ENCODE measurements at places on chromosomes 16 and 17.

DNA sequence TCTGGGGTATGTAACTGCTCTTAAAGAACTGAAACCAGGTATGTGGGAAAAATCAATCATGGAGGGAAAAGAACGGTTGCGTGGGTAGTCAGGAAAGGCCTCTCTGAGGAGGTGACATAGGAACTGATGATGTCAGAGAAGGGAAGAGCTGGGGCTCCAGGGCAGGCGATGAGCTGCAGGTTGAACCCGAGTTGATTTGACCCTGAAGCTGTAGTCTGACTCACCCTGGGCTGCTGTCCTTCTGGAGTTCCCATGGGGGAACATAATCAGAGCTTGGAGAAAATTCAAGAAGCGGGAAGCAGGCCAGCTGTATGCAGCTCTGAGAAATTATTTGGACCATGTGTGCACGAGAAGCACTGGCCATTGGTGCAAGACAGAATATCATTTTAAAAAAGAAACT, 16.7 kb downstream of the SLC6A2 start:
- no peak for DNase-seq

DNA sequence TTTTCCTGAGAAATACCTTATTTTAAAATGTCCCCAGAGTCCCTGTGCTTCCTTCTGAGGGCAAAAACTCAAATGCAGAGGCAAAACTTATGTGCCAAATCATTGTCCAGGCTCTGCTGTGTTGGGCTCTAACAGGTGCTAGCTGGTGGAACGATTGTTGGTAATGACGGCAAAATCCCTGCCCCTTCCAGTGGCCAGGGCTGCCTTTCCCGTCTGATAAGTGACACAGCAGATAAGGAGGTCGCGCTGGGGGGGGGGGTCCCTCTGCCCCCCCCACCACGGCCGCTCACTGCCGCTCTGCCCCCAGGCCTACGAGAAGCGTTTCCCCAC, 29.1 kb downstream of the SEC14L5 start:
- no peak for DNase-seq

DNA sequence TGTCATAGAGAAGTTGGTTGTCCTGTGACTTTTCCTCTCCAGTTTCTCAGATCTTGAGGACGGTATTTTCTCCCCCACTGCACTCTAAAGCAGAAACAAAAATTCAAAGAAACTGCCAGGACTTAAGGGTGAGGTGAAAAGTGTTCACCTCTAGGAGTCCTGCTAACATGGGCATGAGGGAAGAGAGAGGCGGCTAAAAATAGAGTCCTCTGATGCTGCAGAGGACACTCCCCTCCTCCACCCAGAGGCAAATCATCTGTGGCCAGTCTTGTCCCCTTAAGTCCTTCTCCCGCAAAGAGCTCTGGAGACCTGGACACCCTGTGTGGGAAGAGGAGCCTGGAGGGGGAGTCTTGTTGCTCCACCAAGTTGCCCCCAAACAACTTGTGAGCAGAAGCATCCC, 4.7 kb upstream of the DDX19A start:
- DNase-seq = no peak

DNA sequence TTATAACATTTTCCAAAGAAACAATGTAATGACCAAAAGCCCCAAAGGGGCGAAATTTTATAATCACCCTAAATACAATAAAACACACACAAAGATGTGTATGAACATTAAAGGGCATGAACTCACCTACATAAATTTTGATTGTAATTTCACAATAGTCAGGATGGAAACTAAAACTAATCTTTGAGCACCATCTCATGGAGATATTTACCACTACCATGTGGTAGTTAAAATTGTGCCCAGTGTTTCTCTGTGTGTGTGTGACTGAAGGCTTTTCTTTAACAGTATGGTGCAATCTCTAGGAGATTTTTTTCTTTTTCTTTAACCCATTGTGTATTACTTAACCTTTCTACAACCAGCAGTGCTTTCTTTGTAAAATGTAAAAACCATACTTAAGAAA, 19.7 kb upstream of the MEIOC start:
- DNase-seq = no peak

- peak; percentile 88 for DNase-seq
These were observed 7.8 kb downstream of the PMP22 start for GRCh38 chr17:15257258-15257788.

DNA sequence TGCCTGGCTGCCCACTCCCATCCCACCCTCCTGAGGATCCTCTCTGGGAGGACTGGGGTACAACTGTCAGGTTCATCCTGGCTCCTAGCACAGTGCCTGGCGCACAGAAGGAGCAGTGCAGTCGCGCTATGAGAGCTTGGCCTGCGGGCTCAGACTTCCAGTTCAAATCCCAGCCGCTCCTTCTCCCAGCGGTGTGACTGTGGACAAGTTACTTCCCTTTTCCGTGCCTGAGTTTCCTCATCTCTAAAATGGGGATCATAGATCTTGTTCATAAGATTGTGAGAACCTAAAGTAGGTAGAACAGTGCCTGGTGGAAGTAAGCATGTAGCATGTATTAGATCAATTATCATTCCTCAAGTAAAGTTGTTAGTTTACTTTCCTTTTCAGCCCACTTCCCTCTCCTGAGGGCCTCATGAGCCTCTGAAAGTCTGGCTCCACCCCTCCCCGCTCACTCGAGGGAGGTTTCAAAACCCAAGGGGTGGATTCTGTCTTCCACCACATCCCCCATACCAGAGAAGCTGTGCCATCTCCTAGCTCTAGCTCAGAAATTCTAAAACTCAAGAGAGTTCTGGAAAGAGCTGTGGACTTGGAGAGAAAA, 19.9 kb upstream of the COL1A1 start:
- no peak for DNase-seq

DNA sequence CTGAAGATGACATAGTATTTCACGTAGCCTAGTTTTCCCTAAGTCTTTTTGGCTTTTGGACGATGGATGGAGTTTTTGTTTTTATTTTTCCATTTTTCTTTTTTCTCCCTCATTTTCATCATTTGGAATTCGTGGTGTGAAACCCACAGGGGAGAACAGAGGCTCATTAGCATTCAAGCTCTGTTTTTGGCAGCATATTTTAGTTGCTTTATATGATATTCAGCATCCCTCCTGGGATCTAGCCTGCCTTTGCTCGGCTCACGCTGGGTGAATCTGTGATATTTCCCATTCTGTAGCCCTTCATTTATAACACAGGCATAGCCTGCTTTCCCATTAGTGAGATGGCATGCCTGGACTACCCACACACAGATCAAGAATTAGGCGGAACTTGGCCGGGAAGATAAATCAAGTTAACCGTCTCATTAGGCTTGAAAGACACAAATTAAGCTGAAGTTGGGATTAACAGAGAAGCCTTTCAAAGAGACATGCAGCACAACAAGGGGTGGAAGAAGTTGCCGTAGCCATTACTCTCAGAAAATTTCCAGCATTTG, 20.1 kb upstream of the CLEC19A start:
- no peak for DNase-seq

GRCh38 chr17:63335831-63336230, 110.3 kb downstream of the CYB561 start:
- no peak for DNase-seq

- no peak for DNase-seq
These were observed 6.2 kb upstream of the C17orf113 start for GRCh38 chr17:42056635-42057034.

- no peak for DNase-seq
These were observed 13.4 kb downstream of the IRF8 start for GRCh38 chr16:85912211-85912974.

DNA sequence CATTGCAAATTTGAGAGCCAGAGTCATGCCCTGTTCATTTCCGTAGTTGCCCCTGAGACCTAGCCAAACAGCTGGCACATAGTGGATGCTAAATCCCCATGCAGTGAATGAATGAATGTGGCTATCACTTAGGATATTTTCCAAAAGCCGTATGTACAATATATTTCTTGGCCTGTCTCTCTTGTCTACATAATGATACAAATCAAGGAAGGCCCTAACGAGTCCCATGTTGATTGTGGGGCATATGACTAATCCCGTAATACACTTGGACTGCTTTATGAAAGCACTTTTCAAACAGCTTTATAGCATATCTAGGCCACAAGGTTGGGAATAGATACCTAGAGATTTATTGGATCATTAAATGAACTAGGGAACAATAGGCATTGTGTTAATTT, 478.0 kb downstream of the SLC39A11 start:
- no peak for DNase-seq

DNA sequence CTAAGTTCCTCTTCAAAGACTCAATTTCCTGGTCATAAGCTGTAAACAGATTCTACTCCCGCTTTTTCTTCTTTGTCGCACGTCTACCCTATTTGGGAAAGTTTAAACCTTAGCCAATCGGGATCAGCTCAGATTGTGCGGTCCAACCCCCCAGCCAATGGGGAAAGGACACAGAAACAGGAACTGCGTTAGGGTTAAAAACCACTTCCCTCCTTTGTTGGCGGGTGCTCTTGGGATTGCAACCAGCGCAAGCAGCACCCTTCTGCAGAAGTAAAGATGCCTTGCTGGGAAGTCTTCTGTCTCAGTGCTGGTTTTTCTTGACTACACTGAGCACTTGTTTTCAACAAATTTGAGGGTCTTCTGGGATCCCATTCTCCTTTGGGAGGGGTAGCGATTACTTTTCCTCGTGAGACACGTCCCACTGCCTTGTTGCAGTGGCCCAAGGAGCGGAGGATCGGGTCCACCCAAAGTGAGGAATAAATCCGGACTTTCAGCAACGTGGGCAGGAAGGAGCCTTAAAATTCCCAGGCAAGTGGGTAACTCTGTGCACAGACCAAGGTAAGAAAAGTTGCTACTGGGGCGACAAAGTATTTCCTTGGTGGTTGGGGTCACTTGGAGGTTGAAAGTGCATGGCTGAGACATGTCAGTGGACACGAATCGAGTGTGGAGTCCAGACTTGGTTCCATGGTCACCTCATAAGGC, 1.0 kb upstream of the YPEL3 start:
- no peak for DNase-seq

DNA sequence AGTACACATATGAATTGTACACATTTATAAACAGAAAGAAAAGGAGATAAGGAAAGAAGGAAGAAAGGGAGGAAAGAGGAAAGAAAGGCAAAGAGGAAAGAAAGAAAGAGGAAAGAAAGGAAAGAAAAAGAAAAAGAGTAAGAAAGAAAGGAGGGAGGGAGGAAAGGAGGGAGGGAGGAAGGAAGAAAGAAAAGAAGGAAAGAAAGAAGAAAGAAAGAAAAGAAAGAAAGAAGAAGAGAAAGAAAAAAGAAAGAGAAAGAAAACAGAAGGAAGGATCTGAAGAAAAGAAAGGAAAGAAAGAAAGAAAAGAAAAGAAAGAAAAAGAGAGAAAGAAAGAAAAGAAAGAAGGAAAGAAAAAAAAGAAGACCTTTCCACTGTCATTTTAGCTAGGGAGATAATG, 571.4 kb upstream of the SALL1 start:
- no peak for DNase-seq

DNA sequence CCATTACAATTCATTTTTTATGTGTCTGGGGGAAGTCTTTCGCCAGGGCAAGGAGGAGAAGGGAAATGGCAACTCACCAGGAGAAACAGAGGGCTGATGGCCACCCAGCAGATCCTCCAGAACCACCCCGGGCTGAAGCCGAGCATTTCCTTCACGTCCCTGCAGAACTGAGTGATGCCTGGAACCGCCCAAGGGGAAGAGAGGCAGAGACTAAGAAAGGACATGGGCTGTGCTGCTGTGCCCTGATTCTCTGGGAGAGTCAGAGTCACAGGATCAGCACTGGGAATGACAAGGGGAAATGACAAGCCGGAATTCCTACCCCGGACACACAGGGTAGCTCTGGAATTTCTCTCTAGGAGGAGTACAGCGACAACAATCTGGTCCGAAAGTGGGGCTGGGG, 27.8 kb downstream of the SLC6A4 start:
- DNase-seq = no peak

GRCh38 chr16:54136276-54136625, 150.3 kb downstream of the IRX3 start:
- DNase-seq = no peak

DNA sequence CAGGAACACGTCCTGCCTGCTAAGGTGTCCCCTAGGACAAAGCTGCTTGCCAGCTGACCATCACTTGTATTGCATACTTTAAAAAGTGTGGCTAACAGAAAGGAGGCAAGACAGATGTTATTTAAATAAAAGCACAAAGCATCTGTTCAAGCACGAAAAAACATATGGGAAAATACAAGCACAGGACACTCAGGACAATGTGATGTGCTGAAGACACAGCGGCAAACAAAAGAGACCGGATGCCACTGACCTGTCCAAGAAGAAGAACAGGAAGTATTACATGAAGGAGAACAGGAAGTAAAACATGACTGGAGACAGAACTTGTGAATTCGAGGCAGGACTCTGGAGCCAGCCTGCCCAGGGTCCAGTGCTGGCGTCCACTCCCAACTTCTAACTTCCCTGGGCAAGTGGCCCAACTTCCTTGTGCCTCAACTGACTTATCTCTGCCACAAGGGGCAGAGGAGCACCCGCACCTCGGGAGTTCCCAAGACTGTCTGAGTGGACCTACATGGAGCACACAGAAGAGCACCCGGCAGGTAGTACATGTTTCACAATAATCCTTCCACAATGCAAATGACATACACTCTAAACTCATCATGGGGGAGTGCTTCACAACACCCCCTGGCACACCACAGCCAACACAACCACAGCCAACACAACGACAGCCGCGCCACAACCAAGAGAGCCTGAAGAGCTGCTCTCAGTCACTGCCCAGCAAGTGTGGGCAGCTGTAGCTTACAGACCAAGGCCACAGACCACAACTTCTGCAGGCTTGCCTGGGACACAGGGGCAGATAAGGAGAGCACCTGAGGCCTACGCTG, 36.6 kb downstream of the ANKRD11 start:
- DNase-seq = no peak

- DNase-seq = no peak
These were observed 278.8 kb upstream of the C16orf82 start for GRCh38 chr16:26787924-26788323.

GRCh38 chr17:73359987-73360410, 48.2 kb upstream of the CDC42EP4 start:
- no peak for DNase-seq

- no peak for DNase-seq
These were observed 222.3 kb upstream of the TNRC6C start for GRCh38 chr17:77736199-77736585.

- DNase-seq = no peak
These were observed 3.9 kb downstream of the CDH11 start for GRCh38 chr16:65117811-65118448.

DNA sequence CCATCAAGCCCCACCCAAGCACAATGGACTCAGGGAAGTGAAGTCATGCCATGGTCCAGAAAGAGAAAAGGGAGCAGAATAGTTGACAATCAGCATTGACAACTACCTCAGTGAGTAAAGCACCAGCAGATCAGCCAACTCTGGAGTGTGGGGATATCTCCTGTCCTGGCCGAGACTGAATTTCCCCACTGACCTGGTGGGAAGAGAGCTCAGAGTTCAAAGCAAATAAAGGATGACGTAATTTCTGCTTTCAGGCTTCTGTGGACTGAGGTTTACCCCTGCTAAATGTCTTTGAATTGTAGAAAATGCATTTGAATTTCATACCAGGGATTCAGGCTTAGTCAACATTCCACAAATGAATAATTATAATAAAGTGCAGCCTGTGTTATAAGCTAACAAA, 152.9 kb downstream of the CBLN1 start:
- DNase-seq = no peak

GRCh38 chr17:66018786-66019185, 173.1 kb downstream of the CEP112 start:
- DNase-seq = no peak

Data from vagina (tissue), 2 donors.